ENCODE measurements at places on chromosomes 3 and 15.

DNA sequence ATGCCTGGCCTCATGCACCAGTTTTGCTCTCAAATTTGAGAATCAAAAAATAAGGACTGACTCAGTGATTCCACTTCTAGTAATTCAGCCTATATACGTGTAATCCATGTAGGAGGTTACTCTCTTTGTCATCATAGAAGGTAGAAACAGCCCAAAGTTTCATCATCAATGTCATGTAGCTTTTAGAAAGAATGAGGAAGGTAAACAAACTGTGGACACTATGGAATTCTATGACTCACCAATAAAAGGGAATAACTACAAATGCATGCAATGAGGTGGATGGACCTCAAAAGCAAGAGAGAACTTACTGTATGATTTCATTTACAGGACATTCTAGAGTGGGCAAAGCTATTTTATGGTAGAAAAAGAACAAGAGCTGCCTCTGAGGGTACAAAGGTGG is 93.2 kb upstream of the LRIG1 start:
- no peak for DNase-seq

DNA sequence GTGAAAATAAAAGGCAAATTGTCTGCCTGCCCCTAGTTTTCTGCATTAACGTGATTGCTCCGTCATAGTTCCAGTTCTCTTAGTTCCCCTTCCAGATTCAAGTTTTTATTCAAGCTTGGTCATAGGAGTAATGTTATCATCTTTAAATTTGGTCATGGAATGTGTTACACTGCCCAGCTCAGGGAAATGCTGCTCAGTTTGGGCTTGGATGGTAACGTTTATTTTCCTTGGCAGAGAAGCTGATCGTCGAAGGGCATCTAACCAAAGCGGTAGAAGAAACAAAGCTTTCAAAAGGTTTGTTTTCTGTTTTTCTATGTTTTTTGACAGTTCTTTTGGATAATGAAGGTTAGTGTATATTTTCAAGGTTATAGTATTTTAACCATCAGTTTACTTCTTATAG is 118.4 kb upstream of the FLNB start:
- DNase-seq, result no peak

DNA sequence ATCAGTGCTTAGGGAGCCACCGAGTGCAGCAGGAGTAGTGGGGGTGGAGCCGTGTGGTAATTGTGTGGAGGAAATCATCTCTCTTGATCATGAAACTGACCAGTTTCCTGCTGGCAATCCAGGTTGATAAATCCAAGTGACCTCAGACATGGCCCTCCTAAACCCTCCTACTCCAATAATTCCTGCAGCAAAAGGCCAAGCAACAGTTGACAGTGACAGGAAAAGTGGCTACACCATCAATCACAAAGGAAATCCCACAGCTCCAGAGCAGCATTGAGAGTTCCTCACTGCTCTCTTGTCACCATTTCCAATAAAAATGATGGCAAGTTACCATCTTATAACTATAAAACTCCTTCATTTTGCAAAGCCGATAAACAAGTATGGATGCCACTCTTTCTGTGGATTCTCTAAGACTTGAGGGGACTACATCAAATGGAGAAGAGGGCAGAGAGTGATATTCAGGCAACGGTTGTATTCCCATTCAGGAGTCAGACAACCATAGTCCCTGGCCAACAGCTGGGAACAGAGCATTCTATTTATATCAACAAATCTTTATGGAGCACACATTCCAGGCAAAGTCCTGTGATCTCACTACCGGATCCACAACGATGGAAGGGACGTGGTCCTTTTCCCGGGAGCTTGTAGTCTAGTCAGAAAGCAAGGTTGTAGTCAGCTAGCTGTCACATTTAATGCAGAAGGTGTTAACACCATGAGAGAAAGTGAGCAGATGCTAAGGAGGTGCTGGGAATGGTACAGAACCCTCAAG is 312.5 kb upstream of the CTNNB1 start:
- no peak for DNase-seq

DNA sequence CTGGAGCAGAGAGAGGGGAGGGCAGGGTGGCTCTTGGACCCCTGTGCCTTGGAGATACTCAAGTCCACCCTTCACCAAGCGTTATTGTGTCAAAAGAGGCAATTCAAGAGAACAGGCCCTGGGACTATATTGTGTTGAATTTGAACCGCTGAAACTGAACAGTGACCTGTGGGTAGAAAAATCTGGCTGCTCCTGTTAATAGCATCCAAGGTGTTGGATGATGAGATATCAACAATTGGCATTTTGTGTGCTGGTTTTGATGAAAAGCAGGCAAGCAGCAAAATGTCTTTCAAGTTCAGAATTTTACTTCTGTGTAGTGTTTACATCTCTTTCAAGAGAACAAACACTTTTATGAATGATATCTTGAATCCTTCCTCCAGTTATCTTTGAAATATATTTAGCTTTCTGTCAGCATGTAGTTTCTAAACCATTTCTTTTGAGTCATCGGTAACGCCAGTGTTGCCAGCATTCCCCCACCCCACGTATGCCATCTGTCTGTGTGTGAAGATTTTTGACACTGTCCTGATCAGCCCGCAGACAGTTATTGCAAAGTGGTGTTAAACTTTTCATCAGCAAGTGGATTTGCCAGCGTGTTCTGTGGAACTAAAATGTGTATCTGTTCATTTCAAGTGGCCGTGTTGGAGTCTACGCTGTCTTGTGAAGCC is 34.8 kb downstream of the PDHB start:
- DNase-seq, result no peak

GRCh38 chr3:102136183-102136582 is 286.9 kb downstream of the NFKBIZ start:
- DNase-seq, result no peak

DNA sequence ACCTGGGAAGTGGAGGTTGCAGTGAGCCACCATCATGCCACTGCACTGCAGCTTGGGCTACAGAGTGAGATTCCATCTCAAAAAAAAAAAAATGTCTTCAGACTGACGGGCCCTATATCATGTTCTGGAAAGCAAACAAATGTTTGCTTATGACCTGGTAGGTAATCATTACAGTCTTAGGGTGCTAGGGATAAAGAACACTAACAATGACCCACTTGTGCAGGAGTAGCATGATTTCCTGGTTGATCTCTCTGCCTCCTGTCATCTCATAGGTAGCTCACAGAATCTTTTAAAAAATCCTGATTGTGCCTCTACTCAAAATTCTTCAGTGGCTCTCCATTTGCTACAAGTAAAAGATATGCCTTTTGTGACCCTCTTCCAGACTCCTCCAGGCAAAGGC is 74.5 kb upstream of the TSPAN3 start:
- DNase-seq, result no peak

GRCh38 chr3:131555456-131555855 is 52.7 kb upstream of the MRPL3 start:
- no peak for DNase-seq

- no peak for DNase-seq
Measured at GRCh38 chr3:32553459-32553858, 17.2 kb downstream of the DYNC1LI1 start.

GRCh38 chr3:29933802-29934490 is 653.1 kb downstream of the RBMS3 start:
- DNase-seq, result no peak

DNA sequence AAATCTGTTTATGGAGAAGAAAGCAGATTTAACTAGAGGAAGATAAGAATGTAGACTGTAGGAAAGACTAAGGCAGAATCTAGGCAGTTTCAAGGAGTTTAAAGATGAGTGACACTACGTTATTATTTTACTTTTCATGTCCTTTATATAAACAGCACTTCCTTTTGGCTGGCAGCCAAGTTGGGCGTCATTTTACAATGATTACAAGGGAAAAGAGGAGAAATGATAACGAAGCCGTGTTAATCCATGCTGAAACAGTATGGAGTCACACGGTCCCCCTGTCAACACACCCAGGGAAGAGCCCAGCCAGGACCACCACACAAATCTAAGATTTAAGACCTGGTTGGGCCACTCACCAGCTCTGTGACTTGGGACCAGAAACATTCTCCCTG is 83.7 kb upstream of the NEO1 start:
- no peak for DNase-seq

- no peak for DNase-seq
Measured at GRCh38 chr3:85560088-85560785, 601.4 kb downstream of the CADM2 start.

DNA sequence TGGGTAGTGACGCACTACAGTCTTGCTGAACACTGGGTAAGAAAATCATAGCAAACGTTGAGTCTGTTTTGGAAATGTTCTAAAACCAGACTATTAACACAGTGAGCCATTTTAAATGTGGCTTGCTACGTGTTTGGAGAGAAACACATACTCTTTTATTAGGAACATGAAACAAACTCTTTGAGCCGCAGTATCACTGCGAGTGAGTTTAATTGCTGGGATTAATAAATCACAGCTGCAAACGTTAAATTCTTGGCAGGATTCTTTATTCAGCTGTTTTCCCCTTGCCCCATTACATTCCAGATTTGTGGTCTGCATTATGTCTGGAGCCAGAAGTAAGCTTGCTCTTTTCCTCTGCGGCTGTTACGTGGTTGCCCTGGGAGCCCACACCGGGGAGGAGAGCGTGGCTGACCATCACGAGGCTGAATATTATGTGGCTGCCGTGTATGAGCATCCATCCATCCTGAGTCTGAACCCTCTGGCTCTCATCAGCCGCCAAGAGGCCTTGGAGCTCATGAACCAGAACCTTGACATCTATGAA is 33.6 kb downstream of the BTD start:
- DNase-seq, result no peak
